ENCODE measurements at places on chromosomes 12 and 14.

- no peak for DNase-seq
These were observed 56.7 kb downstream of the C14orf132 start for GRCh38 chr14:96095581-96096476.

DNA sequence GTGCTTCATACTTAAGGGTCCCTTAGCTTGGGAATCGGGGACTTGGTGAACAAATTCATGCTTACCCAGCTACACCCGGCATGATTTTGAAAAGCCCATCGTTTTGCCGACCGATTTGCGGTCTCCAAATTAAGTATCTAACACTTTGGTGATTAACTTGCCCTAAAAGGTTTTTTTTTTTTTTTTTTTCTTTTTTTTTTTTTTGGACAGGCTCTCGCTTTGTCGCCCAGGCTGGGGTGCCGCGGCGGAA is 843 bp upstream of the HSP90AA1 start:
- no peak for DNase-seq

- DNase-seq = no peak
These were observed 87.1 kb downstream of the SSPN start for GRCh38 chr12:26282339-26282940.

DNA sequence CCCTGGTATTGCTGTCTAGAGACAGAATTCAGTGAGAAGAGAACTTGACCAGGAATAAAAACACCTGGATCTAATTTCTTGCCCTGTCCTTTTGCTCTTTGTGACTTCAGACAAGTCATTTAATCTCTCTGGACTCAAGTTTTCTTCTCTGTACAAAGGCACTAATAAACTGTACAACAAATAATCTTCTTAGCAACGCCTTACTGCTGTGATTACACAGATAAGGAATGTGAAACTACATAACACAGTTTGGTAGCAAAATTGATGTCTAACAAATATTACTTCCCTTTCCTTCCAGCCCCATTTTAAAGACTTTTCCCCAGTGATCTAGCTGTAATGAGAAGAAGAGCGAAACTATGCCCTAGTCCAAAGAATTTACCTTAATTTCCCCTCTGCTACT is 69.3 kb downstream of the BCAT1 start:
- DNase-seq = no peak

- DNase-seq = no peak
These were observed 37.4 kb downstream of the ETNK1 start for GRCh38 chr12:22662356-22662755.
